Activated gamma-delta T cell treated with anti-CD3 and anti-CD28 coated beads, Interleukin-2, amount 50 U/mL, for 16 hours (primary cell): ENCODE measurements at places on chromosomes 6 and 20.

GRCh38 chr20:20201124-20201523 lies 148.8 kb downstream of the CFAP61 start:
- no peak for DNase-seq

DNA sequence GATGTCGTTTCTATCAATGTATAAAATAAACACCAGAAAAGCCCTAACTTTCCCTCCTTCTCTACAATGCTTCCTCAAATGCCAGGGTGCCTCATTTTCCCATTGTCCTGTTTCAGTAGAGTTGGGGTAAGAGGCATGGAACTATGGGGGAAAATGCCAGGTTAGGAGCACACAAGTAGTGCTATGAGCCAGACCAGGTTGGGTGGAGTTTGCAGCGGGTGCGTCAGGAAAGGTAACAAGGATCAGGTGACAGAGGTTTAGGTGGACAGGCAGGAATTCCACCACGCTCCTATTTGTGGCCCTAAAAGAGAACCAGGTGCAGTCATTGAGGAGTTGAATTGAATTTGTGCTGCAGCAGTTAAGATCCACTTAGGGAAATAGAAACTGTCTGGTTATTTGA lies 36.5 kb downstream of the SYTL3 start:
- DNase-seq: no peak

DNA sequence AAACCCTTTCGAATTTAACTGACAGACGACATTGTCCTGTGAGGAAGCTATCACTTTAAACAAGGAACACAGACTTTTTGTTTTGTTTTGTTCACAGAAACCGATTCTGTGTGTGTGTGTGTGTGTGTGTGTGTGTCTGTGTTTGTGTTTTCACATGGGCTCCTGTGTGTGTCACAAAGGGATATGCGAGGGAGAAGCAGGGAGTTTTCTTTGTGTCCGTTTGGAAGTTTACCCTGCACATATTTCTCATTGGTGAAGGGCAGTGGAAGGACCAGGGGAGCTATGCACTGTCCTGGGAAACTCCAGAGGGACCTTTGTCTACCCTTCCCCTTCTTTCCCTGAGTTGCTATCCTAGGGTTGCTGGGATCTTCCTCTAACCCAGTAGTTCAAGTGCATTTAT lies 17.7 kb downstream of the POM121L2 start:
- no peak for DNase-seq

DNA sequence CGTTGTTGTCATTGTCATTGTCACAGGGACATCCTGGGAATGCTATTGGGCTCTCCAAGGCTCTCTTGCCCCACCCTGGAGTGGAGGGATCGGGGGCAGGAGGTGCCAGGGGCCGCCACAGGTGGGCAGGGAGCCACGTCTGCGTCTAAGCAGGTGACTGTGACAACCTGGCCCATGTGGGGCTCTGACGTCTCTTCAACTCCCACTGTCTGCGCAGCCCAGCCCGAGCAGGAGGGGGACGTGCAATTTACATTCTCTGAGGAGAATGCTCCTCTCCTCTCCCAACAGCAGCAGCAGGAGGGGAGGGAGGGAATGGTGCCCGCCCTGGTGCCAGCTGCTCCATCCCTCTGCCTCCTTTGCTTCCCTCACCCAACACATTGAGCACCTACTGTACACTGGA lies 50.1 kb downstream of the GRM4 start:
- no peak for DNase-seq

GRCh38 chr6:12105271-12105670 lies 93.2 kb downstream of the HIVEP1 start:
- DNase-seq: no peak

DNA sequence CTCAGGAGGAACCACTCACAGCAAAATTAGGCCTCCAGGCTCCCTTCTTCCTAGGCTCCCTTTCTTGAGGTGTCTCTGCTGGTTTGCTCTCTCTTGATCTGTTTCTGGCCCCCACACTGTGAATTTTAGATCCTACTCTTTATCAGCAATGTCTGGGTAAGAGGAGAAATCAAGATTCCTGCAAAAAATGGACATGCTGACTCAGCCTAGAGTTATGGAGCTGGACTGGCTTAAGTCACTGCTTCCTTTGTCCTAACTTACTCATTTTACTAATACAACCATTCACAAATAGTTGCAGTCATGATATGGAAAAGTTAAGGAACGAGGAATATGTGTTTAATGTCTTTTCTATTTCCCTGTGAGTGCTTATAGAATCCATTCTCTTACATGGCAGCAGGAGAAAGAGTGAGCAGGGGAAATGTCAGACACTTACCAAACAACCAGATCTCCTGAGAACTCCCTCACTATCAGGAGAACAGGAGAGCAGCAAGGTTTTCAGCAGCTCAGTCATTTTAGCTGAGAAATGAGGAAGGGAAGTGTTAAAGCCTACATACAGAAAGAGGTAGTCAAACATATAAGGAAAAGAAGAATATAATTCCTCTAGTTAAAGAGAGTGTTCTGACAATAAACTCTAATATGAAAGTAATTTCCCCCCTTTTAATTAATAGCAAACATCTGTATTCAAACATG lies 160.8 kb downstream of the PDE7B start:
- no peak for DNase-seq

DNA sequence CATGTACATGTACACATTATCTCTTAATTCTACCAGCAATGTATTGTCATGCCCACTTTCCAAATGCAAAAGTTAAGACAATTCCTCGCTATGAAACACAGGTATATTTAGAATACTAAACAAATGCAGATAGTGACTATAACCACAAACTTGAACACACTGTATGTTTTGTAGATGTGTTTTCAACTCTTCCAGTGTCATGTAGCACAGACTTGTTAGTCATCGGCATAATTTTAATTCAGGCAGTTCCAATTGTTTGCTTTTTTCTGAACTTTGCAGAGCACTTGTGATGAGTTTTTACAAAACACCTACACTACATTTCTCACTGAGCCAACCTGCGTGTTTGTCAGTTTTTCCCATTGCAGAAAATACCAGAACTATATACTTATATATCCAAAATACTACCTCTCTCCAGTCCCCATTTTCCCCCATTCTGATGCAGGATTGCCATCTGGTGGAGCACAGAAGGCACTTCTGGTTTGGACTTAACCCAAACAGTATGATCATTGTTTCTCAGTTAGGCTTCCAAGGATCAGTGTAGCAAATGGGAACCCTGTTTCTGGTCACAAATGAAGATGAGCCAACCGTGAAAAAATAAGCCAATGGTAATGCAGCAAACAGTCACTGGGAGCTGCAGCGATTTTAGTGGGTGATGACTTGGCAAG lies 143.4 kb downstream of the ADGRB3 start:
- DNase-seq: no peak

DNA sequence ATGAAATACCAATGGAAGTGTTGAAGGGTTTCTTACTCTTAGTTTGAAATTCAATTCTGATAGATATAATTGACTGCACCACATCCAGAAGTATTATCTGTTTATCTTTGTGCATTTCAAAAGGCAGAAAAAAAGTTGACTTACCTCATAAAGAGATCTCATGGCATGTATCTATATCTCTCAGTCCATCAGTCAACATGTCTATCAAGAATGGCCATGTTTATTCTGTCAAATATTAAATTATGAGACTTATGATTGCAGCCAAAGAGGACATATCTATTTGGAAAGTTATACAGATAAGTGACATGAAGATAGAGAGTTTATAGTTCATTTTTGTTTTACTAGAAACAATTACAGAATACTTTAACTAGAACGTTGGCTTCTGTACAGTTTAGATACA lies 277.8 kb downstream of the KHDC1L start:
- no peak for DNase-seq

DNA sequence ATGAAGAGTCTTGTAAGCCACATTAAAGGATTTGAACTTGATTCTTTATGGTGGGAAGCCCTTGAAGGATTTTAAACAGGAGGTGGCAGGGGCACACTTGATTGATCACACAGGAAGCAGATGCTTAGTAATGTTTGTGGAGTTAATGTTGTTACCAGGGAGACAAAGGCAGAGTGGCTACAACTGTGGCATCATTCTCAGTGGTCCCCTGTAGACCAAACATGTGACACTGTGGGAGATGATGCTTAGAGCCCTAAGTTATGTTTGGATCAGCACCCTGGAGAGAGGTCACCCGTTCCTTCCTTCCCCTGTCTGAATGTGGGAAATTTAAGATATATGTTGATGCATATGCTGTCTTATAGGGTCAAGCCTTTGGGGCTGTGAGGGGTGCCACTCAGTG lies 53.2 kb downstream of the EIF2S2 start:
- DNase-seq: no peak

DNA sequence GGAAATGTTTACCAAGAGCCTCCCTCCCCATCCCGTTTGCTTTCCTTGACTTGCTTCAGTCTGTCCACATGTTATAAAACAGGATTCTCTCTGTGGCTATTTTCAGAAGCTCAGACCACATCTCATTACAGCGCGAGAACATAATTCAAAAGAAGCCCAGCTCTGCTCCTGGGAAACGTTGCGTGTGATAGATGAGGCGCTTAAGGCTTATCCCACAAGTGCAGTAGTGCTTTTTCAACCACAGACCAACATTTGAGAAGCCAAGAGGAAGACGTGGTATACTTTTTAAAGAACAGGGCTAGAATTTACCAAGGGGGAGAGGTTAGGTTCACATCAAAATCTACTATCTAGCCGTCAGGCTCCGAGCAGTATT lies 239.5 kb downstream of the SLC24A3 start:
- no peak for DNase-seq

GRCh38 chr6:113693851-113694250 lies 163.3 kb upstream of the MARCKS start:
- no peak for DNase-seq
